Stimulated activated CD8-positive, alpha-beta memory T cell treated with anti-CD3 and anti-CD28 coated beads, Interleukin-15, amount 100 ng/mL, for 4 hours (primary cell): ENCODE measurements at places on chromosomes 16 and 17.
A peak's percentile ranks its signal among the peaks of the same experiment; 100 is the strongest.

DNA sequence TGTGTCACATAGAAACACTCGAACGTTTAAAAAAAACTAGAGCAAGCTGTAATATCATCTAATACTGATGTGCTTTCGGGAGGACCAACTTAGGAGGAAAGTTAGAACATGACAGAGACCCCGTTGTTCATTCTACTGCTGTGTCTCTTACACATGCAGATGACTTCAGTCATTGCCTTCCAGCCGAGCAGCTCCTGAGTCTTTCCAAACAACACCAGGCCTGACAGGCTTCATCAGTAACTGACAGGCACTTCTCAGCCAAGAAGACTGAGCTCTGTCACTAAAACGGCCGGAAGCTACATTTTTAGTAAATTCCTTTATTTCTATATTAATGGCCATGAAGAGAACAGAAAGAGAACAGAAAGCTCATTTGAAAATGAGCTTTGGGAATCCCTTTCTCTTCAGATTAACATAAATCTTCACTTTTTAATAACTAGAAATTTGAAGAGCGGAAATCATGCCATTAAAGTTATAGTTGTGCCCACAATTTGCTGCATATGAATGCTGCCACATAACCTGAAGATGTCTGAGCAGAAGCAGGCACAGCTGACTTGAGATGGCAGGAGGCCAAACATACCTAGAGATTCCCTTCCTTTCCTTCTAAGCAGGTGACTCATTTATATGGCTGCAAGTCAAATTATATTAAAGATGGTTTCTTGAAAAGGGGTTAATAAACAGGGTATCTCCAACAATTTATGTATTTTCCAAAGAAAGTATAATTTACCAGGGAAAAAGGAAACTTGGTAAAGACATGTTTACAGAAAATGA lies 148.9 kb downstream of the ITFG1 start:
- DNase-seq, result no peak

DNA sequence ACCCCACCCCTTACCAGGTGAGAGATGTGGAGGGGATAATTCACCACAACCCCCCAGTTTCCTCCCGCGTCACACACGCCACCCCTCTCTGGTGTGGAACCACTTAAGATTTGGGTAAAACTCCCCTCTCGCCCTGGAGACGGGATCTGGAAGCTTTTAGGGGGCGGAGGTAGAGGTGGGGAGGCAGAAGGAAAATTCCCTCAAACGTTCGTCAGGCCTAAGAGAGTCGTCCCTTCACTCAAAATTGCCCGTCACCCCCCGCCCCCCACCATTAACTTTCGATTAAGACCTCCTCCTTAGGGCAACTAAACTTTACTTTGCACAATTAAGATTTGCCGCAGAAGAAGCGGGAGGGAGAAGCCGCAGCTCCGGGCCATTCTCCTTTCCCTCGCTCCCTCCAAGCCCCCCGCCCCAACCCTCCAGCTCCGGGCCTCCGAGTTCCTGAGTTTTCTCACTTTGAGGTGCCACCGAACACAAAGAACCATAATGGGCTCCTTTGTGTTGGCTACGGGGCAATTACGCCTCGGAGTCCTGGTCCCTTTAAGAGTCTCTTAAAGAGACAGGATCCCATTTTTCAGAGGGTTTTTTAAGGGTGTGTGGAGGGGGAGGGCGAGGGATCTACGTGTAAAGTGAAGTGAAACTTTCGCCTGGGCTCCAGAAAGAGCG lies 985 bp upstream of the FZD2 start:
- DNase-seq, result no peak

- no peak for DNase-seq
These were observed 14.5 kb upstream of the MTSS2 start for GRCh38 chr16:70700101-70701020.

DNA sequence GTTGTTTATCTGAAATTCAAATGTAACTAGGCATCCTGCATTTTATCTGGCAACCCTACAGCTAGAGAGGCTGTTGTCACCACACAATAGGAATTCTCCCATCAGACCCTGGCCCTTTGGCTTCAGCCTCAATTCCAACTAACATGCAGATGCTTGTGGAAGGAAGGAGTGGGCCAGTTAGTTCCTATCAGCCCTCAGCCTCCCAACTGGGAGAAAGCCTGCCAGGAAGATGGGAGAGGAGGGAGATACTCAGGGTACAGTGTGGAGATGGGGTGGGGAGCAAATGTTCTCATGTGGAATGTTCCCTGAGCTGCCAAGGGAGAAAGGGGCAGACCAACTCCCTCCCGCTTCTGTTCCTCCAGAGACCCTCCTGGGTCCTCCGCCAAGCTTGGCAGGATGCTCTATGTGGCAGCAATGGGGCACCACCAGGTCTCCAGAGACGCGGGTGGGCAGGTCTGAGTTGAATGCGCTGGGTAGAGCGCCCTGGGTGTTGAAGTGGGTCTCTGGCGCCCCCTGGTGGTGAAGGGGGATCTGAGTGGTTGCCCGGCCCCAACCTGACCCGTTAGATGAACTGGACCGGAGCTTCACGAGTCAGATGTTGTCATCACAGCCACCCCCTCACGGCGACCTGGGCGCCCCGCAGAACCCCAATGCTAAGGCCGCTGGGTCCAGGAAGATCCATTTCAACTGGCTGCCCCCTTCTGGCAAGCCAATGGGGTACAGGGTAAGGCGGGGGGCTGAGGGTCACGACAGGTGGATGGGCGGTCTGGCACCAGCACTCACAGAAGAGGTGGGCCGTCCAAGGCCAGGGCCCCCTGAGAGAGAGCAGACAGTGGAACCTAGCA lies 15.2 kb downstream of the GALK1 start:
- peak; percentile 65 for DNase-seq

- DNase-seq, result no peak
These were observed 107.0 kb upstream of the CACNG5 start for GRCh38 chr17:66727634-66728570.

GRCh38 chr17:66459811-66460270 lies 157.4 kb downstream of the PRKCA start:
- DNase-seq, result no peak

- DNase-seq, result no peak
These were observed 14.0 kb upstream of the TMEM94 start for GRCh38 chr17:75442168-75443103.

- DNase-seq, result no peak
These were observed 12.0 kb downstream of the AXIN1 start for GRCh38 chr16:340370-341091.

DNA sequence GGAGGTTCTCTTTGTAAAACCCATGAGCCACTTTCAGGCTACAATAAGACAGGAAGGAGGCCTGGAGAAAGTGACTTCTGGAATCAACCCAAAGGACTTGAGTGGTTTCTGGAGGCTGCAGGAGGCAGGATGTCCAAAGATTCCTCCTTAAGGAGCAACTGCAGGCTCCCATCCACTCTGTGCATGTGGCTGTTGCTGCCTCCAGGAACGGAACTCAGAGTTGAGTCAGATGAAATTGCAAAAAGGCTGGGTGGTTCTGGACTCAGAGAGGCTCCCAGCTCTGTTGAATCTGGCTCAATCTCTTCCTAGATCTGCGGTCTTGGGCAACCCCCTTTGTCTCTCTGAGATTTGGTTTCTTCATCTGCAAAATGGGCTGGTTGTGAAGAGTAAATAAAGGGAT lies 197.1 kb downstream of the SHISA9 start:
- DNase-seq, result no peak

DNA sequence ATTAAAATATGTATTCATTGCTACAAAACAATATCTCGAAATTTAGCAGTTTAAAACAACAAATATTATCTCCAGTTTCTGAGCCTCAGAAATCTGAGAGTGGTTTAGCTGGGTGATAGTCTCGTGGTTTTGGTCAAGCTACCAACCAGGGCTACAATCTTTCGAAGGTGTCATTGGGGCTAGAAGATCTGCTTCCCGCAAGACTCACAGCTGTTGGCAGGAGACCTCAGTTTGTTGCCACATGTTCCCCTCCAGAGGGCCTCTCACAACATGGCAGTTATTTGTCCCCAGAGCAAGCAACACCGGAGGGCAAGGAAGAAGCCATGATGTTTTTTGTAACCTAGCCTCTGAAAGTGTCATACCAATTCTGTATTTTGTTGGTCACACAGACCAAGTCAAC lies 12.0 kb upstream of the BCAS3 start:
- DNase-seq, result no peak

GRCh38 chr16:65323655-65324237 lies 201.9 kb upstream of the CDH11 start:
- DNase-seq, result no peak

DNA sequence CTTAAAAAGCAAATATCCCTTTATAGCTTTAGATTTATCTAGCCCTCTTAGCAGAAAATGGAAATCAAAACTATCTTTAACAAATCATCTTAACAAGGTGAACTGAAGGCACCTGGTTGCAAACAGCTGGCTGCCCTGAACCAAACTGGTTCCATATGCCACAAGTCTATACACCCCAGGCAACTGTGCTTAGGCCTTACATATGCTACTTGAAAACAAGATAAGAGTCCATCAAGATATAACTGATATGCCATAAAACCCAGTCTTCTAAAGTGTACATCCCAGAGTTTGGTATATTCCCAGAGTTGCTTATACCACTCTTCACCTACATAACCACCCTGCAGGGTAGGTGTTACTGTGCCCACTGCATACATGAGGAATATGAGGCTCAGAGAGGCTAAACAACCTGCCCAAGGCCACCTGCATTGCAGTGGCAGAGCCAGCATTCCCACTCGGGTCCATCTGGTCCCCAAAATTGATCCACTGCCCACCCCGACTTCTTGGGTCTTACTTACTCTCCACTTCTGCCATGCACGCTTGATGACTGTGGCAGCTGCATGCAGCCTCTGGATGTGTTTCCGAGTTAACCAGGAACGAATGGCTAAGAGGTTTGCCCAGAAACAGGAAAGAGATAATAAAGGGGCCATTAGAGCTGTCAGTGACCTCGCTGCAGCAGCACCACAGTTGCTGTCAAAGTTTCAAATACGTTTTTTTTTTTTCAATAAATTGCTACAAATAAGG lies 12.2 kb downstream of the ZNHIT3 start:
- DNase-seq, result no peak

DNA sequence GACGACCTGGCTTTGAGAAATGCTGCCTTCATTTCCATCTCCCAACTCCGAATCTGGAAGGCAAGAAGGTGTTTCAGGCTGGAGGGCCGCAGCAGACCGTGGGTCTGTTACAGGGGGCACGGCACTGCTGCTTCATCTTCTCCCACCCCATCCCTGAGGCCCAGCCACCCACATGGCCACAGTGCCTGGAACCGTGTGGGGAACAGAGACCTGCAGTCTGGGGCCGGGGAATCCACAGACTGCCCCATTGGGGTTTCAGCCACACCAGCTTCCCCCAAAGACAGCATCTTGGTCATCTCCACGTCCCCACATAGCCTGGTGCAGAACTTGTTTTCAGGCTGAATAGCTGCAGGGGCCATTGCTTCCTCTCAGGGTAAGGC lies 74.2 kb downstream of the MRC2 start:
- DNase-seq, result no peak

DNA sequence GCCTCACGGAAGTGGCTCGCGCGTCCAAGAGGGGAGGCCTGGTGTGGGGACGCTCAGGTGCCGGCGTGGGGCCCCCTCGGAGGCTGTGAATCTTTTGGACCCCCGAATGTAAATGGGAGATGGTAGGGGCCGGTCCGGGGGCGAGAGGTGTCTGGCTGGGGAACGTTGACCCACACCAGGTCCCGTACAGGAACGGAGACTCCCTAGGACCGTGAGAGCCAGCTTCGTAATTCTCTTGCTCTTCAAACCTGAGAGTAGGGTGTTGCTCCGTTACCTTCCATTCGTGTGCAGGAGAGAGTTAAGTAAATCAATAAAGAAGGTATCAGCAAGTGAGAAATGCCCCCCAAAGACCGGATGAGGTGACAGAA lies 481 bp downstream of the LYRM1 start:
- DNase-seq, result no peak

- no peak for DNase-seq
These were observed 232.4 kb upstream of the PSMD7 start for GRCh38 chr16:74064120-74064735.

DNA sequence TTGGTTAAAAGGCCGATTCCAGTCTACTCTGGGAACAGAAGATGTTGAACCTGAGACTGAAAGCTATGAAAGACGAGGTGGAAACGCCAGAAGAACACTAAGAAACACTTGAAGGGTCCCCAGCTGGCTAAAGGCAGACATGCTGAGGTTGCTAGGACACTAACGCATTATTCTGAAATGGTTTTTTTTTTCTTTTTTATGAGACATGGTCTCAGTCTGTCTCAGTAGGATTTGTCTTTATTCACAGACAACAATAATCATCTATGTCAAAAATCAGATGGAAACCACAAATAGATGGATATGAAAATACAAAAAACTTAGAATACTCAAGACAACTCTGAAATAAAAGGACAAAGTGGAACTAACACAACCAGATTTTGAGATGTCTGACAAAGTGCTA lies 35.0 kb upstream of the RASD1 start:
- DNase-seq, result no peak

- DNase-seq, result no peak
These were observed 8.3 kb upstream of the NLK start for GRCh38 chr17:28033972-28034714.

DNA sequence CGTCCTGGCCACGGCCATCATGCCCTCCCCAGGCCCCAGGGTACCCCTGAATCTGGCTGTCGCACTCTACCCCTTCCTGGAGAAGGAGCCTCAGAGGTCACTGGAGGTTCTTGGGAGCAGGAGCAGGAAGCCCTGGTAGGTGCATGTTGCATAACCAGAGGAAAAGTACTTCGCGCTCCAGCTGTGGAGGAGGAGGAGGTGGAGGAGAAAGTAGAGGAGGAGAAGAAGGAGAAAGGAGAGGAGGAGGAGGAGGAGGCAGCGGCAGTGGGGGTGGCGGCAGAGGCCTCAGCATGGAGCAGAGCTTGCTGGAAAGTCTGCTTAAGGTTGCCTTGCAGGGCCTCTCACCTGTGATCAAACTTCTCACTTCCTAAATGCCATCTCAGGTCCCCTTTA lies 61.8 kb downstream of the BAIAP2 start:
- DNase-seq, result no peak

- DNase-seq, result no peak
These were observed 2.7 kb upstream of the LASP1NB start for GRCh38 chr17:38922538-38923297.
